Activated CD4-positive, alpha-beta T cell treated with anti-CD3 and anti-CD28 coated beads for 24 hours (primary cell): ENCODE measurements at places on chromosomes 4 and X.

DNA sequence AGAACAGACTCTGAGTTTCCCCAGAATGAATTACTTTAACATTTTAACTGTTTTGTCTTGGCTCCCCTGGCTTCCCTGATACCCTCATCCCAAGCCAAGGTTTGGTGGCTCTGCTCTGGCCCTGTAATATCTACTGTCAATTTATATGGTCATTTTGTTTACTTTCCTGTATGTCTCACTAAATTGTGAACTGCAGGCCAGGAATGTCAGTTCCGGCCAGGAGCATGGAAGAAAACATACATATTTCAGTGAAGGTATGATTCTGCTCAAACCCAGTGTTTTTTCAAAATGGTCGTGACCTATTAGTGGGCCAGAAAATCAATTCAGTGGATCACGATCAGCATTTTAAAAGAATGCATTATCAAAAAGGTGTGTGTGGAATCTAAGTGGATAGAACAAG, 1.2 kb downstream of the RPGR start:
- DNase-seq, result no peak

DNA sequence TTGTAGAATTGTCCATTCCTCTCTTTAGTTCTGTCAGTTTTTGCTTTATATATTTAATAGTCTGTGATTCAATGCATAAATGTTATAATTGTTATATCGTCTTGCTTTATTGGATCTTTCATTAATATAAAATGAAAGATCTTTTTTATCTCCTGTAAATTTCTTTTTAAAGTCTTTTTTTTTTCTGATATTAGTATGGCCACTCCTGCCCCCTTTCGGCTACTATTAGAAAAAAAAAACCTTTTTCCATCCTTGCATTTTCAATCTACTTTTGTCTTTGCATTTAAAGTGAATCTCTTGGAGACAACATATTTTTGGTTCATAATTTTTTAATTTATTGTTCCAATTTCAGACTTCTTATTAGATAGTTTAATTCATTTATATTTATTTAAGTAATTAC, 677.4 kb upstream of the NDST4 start:
- no peak for DNase-seq

DNA sequence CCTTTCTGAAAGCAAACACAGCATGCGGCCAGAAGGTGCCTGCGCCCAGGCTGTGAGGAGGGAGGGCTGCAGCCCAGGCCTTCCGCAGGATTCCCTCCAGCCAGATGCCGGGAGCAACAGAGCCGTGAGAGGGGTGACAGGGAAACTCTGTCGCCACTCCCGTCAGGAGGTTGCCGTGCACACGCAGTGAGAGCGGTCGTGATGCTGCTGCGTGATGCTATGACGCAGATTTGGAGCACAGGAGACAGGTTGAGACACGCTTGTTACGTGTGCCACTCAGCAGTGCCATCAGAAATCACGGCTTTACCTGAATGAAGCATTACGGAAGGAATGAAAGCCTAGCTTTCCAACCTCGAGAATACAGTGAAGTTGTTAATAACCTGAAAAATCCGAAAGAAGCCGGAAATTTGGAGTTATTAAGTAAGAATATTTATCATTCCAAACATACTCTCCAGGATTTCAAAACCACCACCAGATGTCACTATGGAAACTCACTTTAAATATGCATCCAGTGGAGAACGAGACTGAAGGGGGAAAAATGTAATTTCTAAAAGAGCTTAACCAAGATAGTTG, 54.4 kb downstream of the FAT1 start:
- no peak for DNase-seq

- no peak for DNase-seq
Measured at GRCh38 chrX:54292755-54293154, 65.1 kb downstream of the WNK3 start.

DNA sequence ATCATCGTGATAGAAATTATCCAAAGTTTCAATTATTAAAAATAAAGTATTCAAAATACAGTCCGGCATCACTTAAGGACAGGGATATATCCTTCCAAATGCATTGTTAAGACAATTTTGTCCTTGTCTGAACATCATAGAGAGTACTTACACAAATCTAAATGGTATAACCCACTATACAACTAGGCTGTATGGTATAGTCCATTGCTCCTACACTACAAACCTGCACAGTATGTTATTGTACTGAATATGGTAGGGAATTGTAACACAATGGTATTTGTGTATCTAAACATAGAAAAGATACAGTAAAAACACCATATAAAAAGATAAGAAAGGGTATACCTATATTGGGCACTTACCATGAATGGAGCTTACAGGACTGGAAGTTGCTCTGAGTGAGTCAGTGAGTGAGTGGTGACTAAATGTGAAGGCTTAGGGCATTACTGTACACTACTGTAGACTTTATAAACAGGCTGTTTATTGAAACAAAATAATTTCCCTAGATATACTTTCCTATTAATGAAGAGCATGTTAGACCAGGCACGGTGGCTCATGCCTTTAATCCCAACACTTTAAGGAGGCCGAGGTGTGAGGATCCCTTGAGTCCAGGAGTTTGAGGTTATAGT, 44.8 kb upstream of the PTPN13 start:
- no peak for DNase-seq

DNA sequence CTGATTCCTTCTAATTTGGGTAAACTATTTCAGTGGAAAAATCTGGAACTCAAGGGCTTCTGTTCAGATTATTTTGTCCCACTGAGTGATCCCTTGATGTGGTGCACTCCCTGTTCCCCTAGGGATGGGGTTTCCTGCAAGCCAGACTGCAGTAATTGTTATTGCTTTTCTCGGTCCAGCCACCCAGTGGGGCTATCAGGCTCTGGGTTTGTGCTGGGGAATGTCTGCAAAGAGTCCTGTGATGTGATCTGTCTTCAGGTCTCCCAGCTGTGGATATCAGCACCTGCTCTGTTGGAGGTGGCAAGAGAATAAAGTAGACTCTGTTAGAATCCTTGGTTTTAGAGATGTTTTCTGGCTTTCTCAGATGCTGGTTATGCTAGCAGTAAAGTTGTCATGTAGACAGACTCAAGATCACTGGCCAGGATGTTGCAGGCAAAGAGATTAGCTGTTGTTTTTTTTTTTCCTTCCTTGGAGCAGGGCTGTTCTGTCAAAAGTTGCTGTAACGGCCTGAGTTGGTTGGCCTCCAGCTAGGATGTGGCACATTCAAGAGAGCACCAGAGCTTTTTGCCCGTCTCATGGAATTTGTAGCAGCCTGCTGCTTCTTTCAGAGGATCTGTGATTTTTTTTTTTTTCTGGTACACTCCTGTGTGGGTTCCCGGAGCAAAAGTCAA, 1314.0 kb downstream of the PCDH19 start:
- DNase-seq, result no peak

GRCh38 chr4:89411539-89412309, 104.1 kb upstream of the GPRIN3 start:
- no peak for DNase-seq

- DNase-seq, result no peak
Measured at GRCh38 chr4:16195209-16195608, 31.1 kb downstream of the TAPT1 start.

DNA sequence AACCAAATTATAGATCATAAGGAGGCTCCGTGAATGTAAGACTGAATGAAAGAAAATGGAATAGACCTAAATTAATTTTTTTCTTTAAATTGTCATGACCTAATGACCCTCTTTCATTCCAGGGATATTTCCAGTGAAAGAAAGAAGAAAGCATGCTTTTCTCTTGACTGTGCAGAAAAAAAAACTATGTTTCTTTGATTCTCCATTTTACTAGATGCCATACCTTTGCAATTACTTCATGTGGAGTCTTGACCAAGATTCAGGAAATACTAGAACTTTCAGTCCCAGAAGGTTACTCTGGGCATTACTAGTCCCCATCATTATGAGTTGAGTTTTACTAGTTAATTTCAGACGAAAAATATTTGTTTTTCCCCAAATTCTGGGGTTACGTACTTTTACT, 6.4 kb upstream of the COMMD8 start:
- DNase-seq, result no peak

GRCh38 chr4:68683034-68683433, 12.6 kb upstream of the UGT2B15 start:
- no peak for DNase-seq

GRCh38 chr4:123315617-123316016, 81.0 kb upstream of the SPRY1 start:
- DNase-seq, result no peak

DNA sequence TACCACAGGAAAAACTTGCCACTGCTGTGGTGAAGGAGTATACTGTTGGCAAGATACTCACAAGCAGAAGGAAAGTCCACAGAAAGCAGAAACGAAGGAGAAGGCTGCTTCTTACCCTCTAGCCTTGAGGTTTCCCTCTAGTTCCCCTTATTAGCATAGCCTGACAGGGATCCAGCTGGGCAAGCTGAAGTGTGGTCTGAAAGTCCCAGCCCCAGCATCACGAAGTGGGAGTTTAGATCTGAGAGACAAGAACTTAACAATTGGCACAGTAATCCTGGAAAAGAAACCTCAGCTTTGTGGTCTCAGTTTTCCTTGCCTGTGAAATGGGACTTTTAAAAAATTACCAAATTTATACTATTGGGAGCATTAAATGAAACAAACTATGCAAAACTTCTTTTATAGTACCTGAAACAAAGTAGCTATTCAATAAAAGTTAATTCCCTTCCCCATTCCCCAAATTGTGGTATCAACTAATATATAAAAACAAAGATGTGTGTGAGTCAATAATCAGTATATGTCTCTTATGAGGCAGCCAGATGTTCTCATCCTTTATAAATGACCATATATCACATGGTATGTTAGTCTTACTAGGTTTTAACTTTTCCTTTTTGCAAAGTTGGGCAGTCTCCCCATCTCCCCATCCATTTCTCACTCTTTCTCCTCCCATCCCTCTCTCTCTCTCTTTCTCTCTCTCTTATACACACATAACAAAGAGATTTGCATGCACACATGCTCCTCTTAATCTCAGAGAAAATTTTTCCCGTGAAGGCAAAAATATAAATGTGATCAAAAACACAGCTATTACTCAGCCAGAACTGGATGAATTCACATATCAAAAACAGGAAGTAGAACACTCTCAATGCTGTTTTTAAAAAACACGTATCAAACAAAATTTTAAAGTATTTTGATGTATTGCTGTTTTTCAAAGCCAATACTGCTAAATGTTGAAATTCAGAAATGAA, 57.8 kb downstream of the SCFD2 start:
- no peak for DNase-seq

DNA sequence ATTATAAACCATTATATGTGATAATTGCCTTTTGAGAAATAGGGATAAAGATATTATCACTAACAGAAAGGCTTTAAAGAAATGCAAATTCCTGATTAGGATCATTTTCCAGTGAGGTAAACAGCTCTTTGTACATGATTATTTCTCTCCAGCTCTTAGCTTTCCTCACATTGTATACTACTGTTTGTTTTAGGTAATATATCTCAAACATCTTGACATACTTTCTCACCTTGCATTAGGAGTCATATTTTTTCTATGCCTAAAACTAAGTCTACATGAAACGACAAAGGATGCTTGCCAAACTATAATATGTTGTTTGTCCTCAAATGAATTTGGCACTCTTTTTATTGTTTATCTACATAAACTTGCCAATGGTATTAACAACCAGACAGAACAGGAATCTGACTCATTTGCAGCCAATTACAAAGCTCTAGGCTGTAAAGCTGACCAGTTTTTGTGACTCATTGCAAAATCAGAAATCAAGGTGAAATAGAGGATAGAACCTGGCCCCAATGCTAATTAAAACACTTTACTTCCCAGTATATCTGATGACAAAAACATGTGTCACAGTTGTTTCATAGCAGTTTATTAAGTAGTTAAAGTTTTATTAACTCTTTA, 107.0 kb downstream of the IQCM start:
- DNase-seq, result no peak

DNA sequence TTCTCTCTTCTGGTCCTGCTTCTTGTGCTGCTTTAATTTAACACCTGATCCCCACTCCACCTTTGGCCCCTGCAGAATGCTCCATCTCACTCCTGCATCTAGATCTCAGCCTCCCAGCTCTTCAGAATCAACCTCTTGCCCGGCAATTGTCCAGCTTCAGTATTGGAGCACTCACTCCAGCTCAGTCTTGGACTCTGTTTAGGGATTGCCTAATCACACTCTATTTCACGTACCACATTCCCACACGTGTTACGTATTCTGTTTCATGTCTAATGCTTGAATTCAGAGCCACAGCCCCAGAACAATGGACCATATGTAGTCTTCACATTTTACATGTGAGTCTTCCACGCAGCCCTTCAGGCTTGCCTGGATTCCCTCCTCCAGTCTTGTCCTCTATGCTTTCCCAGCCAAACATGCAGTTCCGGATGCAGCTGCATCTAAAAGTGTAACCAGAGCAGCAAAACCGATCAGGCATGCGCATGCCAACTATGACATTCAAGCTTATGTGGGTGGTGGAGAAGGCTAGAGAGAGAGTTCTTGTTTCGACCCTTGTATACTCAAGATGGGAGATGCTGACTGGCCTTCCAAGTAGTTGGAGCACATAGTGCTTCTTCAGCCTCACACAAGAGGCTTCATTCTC, 105.2 kb upstream of the FAM9A start:
- DNase-seq, result no peak

DNA sequence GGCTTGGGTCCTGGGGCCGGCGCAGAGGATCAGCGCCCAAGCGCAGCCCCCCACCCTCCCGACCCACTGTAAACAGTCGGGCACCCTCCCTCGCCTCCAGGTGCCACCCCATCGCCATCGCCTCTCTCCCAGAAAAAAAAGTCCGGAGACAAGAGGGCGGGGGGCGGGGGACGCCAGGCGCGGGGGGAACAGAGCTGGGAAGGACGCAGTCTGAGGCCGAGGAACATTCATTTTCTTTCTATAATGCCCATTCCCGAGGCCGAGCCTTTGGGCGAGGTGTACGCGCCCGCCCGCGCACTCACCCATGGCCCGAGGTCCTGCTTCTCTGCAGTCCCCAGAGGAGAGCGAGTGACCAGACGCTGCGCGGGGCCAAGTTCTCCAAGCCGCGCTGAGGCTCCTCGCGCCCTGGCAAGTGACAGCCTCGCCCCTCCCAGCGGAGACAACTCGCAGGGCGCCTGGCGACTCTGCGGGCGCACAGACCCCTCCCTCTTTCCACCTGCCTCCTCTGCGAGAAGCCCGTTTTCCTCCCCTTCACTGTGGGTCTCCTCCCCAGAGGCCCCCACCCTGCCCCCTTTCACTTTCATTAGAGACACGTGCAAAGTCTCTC, 63.5 kb upstream of the WDR17 start:
- DNase-seq, result no peak

- no peak for DNase-seq
Measured at GRCh38 chr4:76434901-76435527, at the start of gene SHROOM3. SHROOM3 (plus strand) TSS chr4:76435229; CDS start chr4:76436053, 824 bp downstream.

DNA sequence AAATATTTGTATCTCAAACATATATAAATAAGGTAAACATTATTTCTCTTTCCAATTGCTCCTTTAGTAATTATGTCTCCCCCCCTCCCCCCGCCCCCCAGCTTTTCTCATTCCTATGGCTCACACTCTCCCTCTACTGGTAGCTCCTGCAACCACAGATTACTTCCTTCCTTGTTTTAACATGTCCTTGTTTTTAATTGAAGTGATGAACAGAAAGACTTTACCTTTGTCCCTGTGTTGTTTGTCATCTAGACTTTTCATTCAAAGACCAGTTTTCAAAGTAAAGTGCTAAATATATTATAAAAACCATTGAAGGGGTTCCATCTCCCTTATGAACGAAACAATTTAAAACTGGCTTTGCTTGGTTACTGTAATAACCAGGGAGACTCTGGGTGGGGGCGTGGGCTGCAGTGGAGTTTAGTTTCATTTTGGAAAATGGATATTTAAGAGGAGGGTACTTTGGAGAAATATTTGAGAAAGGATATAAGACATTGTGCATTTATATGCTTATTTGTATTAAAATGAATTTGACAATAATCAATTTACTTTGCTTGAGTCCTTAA, 352.9 kb downstream of the RAPGEF2 start:
- DNase-seq, result no peak
